ENCODE measurements at places on chromosomes 6 and 20. TPM values are rescaled to one million over a fixed set of nuclear protein-coding genes. Genes with fewer than 3 reads are reported as not detected.

DNA sequence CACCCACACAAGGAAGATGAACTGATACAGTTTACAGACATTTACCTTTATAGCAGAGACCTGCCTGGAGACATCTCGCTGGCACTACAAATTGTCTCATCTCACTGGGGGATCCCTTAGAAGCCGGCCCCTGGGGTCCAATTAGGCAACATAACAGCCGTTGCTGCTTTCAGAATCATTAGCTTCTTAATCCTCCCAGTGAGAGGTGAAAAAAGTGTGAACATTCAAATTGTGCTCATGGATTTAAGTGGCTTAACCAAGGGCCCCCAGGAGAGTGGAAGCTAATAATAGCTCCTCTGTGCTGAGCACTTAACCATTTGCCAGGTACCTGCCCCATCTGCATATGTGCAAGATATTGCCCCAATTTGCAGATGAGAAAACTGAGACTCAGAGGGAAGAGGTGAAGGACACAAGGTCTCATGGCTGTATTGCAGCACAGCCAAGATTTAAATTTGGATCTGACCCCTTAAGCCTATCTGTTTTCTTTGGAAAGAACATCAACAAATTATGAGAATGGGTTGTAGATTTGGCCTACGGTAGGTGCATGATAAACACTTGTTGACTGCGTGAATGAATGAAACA, 101.0 kb downstream of the EYA2 start:
- no peak for DNase-seq

DNA sequence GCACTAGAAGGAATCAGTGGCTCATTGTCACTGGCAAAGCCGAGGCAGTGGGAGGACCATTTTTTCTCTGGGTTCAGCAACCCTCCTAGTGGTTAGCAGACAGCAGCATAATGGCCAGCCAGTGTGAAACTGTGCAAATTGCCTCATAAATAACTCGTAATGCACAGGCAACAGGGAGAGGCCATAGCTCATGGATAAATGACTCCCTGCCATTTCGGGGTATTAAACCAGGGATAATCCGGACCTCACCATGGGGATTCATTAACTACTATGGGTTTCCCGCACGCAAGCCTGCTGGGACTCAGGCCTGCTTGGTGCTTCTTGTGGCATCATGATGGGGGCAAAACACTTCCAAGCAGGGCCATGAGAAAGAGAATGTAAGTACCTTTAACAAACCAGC, 158.2 kb upstream of the CHD6 start:
- no peak for DNase-seq

- DNase-seq = peak; percentile 7
Measured at GRCh38 chr20:16801919-16802651, 53.9 kb downstream of the OTOR start.

- DNase-seq = no peak
Measured at GRCh38 chr6:38355519-38355918, 284.2 kb downstream of the BTBD9 start.

The WFDC12 gene
- polyA plus RNA-seq = not detected
